SJCRH30 (cell line): ENCODE measurements at places on chromosomes 3 and 15. TPM values are rescaled to one million over a fixed set of nuclear protein-coding genes. Genes with fewer than 3 reads are reported as not detected.
A peak's percentile ranks its signal among the peaks of the same experiment; 100 is the strongest.

The DOCK3 gene
- 0.08 TPM in 2 replicates for total RNA-seq

The RPP14 gene
- 15.1 and 15.2 TPM in 2 replicates for total RNA-seq

The CALML4 gene
- total RNA-seq = 5.0 and 7.5 TPM in 2 replicates

DNA sequence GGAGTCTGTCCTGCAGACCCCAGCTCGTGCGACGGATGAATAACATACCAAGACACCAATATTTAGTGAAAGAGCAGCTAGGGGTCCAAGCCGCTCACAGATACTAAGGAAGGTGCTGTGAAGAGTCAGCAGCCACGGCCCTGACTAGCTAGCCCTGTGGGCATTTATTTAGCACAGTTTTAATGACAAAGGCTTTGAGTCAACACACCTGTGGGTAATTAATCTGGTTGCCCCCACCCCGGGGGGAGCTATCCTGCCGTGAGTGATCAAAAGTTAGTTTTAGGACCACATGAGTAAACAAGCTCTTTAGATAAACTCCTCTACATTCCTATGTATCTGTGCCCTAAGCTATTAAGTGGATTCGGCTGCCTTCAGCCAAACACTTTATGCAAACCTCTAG, 18.7 kb downstream of the CAPN3 start:
- H3K27ac ChIP-seq = no peak overlapping the region
- H3K27me3 ChIP-seq = no peaks in the 10 kb centered on the region
- DNase-seq = no peak
- no peak overlapping the region for H3K4me3 ChIP-seq

- no peak for DNase-seq
- peaks cover 4% of the 10 kb centered on the region for H3K4me1 ChIP-seq
- H3K27me3 ChIP-seq = no peaks in the 10 kb centered on the region
These were observed 41.0 kb upstream of the TCF12 start for GRCh38 chr15:56877255-56877970.

GRCh38 chr15:53807501-53807900, 48.0 kb upstream of the WDR72 start:
- H3K4me1 ChIP-seq = no peaks in the 10 kb centered on the region
- no peak overlapping the region for H3K4me3 ChIP-seq
- no peak overlapping the region for H3K27ac ChIP-seq
- H3K27me3 ChIP-seq = no peaks in the 10 kb centered on the region
- no peaks in the 10 kb centered on the region for H3K36me3 ChIP-seq
- DNase-seq = no peak

DNA sequence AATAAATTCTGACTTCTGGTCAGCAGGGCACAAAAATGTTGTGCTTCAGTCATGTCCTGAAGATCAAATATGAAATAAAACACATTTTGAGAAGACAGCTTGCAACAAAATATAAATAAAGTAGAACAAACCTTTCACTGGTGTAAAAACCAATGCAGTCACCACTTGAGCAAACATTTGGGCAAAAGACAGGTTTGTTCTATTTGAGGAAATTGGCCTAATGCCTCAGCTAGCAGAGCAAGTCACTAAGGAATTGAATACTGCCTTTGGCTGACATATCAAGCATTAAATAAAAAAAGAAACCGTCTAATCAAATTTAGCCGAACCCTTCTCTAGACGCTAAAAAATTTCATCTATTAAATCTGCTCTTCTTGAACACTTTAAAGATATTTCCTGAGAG, 475.4 kb upstream of the CNTN3 start:
- no peak for DNase-seq
- no peak overlapping the region for H3K4me3 ChIP-seq
- no peaks in the 10 kb centered on the region for H3K4me1 ChIP-seq
- H3K27me3 ChIP-seq = no peaks in the 10 kb centered on the region
- H3K36me3 ChIP-seq = no peaks in the 10 kb centered on the region

DNA sequence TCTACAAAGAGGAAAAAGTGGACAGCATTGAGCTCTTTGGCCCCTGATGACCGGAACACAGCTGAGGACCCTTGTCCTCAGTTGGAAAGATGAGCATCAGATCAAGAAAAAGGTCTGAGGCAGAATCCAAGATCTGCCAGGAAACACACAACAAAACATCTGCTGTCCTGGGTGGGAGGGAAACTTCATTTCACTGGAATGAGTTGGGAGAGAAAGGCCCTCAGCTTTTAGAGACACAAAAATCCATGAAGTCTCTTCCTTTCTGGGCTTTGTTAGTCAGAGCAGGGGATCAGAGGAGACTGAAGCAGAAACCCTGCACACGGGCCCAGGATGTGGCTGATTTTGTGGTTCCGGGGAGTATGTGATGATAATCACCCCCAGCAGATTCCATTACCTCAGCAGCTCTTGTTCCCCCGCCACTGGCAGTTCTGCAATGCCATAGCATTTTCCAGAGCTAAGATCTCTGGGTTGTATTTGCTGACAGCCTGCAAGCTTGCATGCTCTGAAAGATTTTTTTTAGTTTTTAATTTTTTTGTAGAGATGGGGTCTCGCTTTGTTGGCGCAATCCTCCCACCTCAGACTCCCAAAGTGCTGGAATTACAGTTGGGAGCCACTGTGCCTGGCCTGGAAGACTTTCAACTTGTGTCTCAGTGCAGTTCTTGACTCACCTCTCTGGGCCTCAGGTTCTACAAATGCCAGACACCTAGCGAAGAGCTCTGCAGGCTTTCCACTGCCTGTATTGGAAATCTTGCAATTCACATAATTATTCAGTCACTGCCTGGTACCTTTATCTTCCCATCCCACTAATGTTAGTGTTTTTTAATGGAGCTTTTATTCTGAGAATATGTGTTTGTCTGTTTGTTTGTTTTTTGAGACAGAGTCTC, 5.8 kb upstream of the TATDN2 start:
- no peak overlapping the region for H3K27ac ChIP-seq
- H3K36me3 ChIP-seq = 0 out of 2 replicates have a peak, but pooled peaks cover 3% of the 10 kb centered on the region
- peak; percentile 59 for DNase-seq
- H3K27me3 ChIP-seq = no peaks in the 10 kb centered on the region
- H3K4me3 ChIP-seq = no peak overlapping the region
- peaks cover 4% of the 10 kb centered on the region for H3K4me1 ChIP-seq

DNA sequence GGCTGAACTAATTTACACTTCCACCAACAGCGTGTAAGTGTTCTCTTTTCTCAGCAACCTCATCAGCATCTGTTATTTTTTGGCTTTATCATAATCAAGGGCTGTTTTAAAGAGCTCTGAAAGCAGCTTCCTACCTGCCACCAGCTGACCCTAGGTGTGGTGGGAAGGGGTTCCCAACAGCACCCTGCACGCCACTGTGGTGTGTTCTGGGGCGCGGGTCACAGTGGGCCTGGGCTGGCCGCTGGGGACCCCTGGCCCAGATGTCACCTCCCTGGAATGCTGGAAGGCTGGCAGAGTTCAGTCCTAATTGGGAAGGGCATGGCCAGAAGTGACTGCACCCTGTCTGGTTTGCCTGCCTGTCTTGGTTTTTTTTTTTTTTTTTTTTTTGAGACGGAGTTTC, 82.2 kb downstream of the ASB7 start:
- H3K27ac ChIP-seq = no peak overlapping the region
- no peak overlapping the region for H3K4me3 ChIP-seq
- no peaks in the 10 kb centered on the region for H3K27me3 ChIP-seq
- no peaks in the 10 kb centered on the region for H3K36me3 ChIP-seq
- H3K4me1 ChIP-seq = peaks cover 33% of the 10 kb centered on the region

- no peak for DNase-seq
- H3K27me3 ChIP-seq = no peaks in the 10 kb centered on the region
- H3K4me1 ChIP-seq = peaks cover 2% of the 10 kb centered on the region
- H3K36me3 ChIP-seq = peaks cover 7% of the 10 kb centered on the region; the same call in 1 of the 2 replicates
These were observed 89.6 kb downstream of the AAGAB start for GRCh38 chr15:67164811-67165253.

- DNase-seq = no peak
- no peaks in the 10 kb centered on the region for H3K27me3 ChIP-seq
- no peak overlapping the region for H3K4me3 ChIP-seq
- no peak overlapping the region for H3K27ac ChIP-seq
These were observed 329.3 kb upstream of the THBS1 start for GRCh38 chr15:39251413-39252133.
